ENCODE measurements at places on chromosomes 11 and 22. TPM values are rescaled to one million over a fixed set of nuclear protein-coding genes. Genes with fewer than 3 reads are reported as not detected.
A peak's percentile ranks its signal among the peaks of the same experiment; 100 is the strongest.

Gene TRIM5
- 13.1 TPM for total RNA-seq

DNA sequence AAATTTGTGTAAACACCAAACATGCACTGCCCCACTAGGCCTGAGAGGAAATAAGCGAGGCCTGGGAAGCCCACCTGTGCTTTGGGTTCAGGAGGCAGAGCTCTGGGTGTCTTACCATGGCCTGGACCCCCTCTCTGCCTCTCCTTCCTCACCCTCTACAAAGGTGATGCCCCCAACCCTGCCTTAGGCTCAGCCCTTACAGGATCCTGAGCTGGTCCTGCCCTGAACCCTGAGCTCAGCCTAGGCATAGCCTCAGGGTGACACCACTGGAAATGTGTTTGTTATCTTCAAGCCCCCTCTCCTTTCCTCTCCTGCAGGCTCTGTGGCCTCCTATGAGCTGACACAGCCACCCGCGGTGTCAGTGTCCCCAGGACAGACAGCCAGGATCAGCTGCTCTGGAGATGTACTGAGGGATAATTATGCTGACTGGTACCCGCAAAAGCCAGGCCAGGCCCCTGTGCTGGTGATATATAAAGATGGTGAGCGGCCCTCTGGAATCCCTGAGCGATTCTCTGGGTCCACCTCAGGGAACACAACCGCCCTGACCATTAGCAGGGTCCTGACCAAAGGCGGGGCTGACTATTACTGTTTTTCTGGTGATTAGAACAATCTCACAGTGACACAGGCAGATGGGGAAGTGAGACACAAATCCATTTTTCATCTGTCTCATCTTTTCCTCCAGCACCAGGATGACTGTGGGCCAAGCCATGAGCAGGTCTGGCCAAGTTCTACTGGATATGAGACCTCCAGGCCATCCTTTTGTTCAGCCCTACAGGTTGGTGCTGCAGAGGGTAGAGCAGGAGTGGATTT, 117.8 kb downstream of the GGTLC2 start:
- peaks cover 7% of the 10 kb centered on the region for H3K27me3 ChIP-seq
- no peak for DNase-seq
- no peak overlapping the region for H3K4me3 ChIP-seq
- no peaks in the 10 kb centered on the region for H3K4me1 ChIP-seq
- H3K36me3 ChIP-seq: no peaks in the 10 kb centered on the region

Gene ESAM
- total RNA-seq: 1.2 TPM

- H3K27me3 ChIP-seq: peaks cover 1% of the 10 kb centered on the region
- no peak overlapping the region for H3K4me3 ChIP-seq
- peak; percentile 27 for DNase-seq
- no peak overlapping the region for H3K27ac ChIP-seq
Measured at GRCh38 chr11:35615921-35616900, 2.0 kb upstream of the FJX1 start.

- DNase-seq: no peak
- no peak overlapping the region for H3K4me3 ChIP-seq
- H3K4me1 ChIP-seq: no peaks in the 10 kb centered on the region
- no peaks in the 10 kb centered on the region for H3K36me3 ChIP-seq
- peaks cover 7% of the 10 kb centered on the region for H3K27me3 ChIP-seq
Measured at GRCh38 chr22:49999946-50000586, 12.5 kb downstream of the IL17REL start.

DNA sequence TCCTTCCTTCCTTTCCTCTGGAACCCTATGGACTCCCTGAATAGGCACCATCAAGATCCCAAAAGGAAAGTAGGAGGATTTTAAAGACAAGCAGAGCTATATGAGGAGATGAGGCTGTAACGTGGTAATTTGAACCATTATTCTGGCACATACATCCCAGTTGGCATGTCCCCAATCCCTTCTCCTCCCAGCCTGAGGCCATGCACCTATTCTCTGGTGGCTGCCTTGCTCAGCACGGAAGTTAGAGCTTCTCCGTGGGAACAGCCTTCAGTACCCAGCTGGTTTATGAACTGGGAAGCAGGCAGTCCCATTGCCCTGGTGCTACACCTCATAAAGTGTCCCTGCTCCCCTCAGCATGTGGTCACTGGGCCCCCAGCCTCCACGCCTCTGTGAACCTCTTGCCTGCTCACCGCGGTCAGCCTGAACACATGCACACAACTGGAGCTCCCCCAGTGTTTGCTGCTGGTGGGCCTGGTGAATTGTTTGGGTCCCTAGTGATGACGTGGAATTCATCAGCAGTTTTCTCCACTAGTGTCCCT, 139.9 kb upstream of the PLET1 start:
- H3K4me3 ChIP-seq: no peak overlapping the region
- no peaks in the 10 kb centered on the region for H3K36me3 ChIP-seq
- DNase-seq: no peak
- no peak overlapping the region for H3K27ac ChIP-seq
- H3K27me3 ChIP-seq: no peaks in the 10 kb centered on the region

DNA sequence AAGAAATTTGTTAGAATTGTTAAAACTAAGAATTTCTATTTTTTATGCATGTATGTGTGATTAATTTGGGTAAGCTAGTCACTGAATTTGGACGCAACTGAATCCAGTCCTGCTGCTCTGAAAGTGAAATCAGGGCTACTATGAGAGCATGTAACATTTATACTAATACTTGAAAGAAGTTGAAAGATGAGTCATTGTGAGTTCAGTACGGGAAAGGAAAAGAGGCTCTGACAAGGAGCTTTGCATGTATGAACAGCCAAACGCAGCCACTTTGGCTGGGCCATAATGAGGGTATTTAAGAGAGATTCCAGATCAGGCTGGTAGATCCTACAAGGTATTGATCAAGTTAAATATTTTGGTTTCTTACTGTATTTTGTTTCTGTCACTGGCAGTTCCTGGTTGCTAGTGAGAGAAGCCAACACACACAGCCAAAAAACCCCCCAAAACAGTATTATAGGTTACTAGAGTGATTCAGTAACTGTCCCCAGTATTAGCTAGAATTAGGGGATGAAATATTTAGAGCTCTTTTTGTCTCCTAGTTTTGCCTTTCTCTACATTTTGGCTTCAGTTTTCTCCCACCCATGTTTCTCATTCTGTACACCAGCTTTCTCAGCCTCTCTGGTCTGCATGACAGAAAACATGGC, 14.1 kb downstream of the AASDHPPT start:
- H3K27me3 ChIP-seq: no peaks in the 10 kb centered on the region
- DNase-seq: no peak
- H3K27ac ChIP-seq: no peak overlapping the region
- peaks cover 54% of the 10 kb centered on the region for H3K36me3 ChIP-seq

Gene CASP5
- not detected for total RNA-seq

Gene NNMT
- not detected for total RNA-seq
